ENCODE measurements at places on chromosomes 11 and 22.

GRCh38 chr11:42255906-42256305 lies 796.5 kb upstream of the LRRC4C start:
- DNase-seq, result no peak

DNA sequence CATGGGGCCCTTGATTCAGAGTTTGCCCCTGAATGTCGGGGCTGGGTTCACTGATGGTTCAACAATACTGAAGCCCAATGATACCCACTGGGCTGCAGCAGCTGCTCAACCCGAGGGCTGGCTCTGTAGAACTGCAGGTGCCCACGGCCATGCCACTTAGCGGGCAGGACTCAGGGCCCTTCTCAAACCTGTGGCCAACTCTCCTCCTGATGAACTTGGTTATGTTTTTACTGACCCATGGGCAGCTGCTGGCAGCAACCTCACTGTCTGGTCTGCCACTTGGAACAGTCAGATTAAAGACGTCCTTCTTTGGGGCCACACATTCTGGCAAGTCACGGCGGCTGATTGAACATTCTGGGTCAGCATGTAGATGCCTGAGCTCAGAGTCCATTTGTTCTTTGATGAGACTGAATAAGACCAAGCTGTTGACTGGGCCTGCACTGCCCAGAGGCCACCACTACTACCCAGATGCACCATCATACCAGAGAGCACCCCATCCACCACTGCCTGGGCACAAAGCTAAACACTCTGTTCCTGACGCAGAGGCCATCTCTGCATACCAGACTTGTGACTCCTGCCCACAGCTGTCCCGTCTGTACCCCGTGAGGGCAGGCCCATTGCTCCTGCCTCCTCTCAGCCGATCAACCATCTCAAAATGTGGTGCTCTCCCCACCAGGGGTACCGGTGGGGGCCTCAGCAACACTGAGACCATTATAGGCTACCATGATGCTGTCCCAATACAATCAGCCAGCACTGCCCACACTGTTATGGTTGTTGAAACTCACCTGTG lies 67.8 kb downstream of the SHANK2 start:
- no peak for DNase-seq

DNA sequence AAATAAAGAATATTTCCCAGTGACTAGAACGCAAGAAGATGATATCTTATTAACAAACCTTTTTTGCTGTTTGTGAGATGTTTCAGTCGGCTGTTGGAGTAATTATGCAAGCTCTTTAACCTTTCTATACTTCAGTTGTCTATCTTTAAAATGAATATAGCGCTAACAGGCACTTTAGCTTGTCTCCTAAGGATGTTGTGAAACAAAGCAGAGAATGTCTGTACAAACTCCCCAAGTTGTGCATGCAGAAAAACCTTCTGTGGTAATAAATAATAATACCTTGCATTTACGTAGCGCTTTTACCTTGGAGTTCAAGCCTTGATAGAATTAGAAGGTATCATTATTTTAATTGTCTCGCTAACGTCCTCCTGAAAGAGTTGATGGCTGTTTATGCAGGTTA lies 1.9 kb upstream of the KDM2A start:
- DNase-seq, result no peak

DNA sequence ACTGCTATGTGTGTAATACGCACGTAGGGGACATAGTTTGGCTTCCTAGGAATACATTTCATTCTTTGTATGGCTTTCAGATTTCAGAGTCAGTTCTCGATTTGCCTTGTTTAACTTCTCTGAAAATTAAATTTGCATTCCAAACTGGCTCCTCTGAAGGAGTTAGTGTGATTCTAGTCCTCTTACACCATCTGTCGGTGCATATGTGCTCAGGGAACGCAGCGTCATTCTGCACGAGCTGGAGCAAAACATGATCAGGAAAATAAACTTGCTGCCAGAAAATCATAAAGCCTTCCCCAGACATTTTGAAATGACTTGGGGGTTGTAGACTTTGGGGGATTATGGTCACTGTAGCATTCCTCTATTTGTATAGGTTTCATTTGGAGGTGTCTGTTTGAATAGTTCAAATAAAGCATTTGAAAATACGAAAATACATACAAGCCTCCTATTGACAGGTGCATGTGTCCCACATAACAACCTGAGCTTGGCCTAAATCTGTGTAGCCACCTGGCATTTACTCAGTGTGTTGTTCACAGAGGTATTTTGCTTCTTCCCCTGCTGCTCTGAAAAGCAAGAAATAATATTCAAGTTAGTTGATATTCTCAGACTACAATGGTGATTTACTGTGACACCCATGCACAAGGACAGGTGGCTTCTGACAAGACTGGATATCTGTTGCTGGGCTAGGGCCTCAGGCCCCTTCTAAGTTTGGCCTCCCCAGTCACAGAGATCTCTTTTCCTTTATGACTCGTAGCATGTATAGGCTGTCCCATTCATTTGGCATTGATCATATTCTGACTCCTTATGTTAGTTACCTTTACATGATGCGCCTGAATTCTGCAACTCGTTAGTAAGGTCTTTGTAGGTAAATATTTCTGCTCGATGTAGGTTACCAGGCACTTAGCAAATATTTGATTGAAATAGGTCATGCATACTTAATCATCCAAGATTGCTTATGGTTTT lies 81.6 kb upstream of the SORL1-AS1 start:
- no peak for DNase-seq

DNA sequence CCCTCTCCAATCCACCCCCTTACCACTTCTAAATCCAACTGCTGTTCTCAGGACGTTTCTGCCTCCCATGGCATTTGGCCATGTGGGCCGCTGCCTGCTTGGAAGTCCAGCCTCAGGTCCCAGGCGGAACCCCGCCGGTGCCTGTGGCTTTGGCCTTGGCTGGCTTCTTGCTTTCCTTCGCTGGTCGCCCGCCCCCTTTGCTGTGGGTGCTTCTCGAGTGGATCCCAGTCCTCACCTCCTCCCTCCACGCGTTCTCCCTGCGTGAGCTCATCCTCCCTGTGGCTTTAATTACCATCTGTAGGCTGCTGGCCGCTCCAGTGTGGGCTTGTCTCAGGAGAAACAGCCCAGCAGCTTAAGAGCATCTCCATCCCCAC lies 111.7 kb downstream of the NECTIN1 start:
- no peak for DNase-seq

GRCh38 chr11:6505577-6506240 lies 8.6 kb downstream of the DNHD1 start:
- no peak for DNase-seq

GRCh38 chr11:77156396-77157195 lies 28.6 kb downstream of the MYO7A start:
- DNase-seq, result no peak

- DNase-seq, result no peak
Observed at GRCh38 chr11:103661185-103661584, 375.3 kb upstream of the DDI1 start.

DNA sequence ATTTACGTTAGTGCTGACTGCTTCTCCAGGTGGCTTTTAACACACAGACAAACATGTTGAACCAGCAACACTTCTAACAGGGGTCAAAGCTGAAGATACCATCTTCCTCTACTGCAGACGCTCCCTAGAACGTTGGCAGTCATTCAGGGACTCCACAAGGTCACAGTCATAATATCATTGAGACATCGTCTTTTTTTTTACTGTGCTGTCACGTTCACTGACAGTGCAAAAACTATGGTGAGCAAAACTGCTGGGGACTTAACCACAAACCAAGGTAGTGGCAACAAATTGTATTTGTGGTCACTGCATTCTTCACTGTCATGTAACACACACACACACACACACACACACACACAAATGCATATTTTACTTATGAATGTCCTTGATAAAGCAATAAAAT lies 244.9 kb downstream of the CASP12 start:
- DNase-seq, result no peak

GRCh38 chr22:20829491-20830134 lies 29.0 kb downstream of the PI4KA start:
- DNase-seq, result no peak

GRCh38 chr11:73350908-73351636 lies 25.1 kb upstream of the RELT start:
- DNase-seq, result peak; percentile 56

DNA sequence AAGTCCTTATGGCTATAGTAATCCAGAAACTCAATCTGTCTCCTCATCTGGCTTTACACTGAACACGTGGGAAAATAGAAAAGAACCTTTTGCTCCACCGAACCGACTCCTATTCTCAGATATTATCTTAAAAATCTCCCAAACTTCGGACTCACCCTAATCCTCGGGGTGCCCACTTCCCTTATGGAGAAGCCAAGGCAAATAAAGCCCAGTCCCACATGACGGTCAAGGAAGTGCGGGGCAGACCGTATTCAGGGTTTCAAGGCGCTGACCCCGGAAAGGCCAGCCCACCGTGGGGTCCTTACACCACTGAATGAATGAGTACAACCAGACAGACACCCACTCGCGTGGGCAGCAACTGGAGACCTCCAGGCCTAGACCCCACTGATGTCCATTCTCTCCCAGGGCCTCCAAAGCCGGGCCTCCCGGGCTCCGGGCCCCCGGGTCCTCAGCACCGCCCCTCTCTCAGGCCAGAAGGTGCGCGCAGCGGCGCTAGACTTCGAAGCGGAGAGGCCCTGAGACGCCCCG lies 489 bp downstream of the NUP98 start:
- peak; percentile 61 for DNase-seq

- DNase-seq, result no peak
Observed at GRCh38 chr22:23097412-23098229, 27.3 kb downstream of the GNAZ start.

DNA sequence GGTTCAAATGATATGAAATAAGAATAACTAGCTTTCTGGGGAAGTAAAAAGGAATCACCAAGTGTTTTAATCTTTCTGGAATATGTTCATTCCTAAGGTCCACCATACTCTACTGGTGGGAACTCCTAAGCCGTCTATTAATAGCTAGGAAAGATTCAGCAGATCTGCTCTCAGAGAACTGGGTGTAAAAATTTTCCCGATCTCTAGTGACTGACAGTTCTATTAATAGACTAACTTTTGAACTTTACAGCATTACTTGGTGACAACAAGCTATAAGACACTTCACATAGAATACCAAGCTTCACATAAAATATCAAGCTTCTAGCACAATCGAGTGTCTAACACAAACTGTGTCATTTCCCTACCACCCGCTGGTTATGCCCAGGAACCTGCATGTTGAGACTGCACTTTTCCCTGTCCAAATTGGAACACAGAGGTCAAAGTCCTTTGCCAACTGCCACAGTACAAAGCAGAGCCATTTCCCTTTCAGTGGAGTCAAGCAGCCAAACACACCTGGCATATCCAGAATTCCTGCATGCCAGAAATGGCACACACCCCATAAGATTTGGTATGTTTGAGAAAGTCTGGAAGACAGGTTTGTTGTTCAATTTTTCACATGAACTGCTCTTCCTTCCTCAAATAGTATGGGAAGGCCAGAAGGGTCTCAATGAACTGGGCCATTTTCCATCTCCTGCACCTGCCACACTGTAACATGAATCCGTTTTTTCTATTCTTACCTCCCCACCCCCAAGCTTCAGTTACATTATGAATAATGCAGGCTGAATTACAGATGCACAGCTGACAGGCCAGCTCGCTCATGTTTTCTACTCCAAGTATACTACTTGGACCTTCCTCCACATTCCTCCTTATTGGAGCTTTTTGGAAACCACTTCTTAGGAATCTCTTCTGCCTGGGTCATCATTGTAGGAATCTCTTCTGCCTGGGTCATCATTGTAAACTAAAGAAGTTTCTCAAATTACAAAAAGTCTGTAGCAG lies 3.7 kb downstream of the OSBP start:
- DNase-seq, result no peak

DNA sequence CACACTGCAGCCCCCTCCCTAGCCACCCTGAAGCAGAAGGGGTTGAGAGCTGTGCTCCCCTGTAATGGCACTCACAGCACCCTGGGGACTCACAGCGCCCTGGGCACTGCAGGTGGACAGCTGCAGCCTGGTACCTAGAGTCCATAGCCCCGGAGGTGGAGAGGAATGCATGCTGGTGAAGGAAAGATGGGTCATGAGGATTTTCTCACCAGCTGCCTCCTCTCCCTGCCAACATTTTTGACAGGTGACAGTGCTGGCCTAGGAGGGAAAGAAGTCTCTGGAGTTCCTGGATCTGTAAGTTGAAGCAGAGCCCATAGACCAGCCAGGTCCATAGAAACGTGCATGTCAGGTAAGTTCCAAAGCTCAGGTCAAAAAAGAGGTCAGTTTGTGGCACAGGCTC lies 330.5 kb downstream of the TENM4 start:
- DNase-seq, result no peak

DNA sequence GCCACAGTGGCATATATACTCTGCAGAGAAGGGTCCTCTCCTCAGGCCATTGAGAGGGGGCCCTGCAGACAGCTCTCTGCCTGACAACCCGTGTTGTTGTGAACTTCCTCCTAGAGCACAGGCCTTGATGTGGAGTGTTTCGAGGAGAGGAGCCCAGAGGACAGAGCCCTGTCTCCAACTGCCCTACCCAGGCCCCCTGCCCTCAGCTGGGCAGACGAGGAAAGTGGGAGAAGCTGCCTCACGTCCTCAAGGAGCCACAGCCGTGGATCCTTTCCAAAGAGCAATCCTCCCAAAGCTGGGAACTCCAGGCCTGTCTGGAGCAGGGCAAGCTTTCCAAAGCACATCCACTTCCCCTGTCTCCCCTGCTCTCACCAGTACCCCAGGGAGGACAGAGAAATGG lies 10.7 kb downstream of the LMO1 start:
- DNase-seq, result no peak

- no peak for DNase-seq
Observed at GRCh38 chr11:45384016-45384415, 97.9 kb upstream of the SYT13 start.

DNA sequence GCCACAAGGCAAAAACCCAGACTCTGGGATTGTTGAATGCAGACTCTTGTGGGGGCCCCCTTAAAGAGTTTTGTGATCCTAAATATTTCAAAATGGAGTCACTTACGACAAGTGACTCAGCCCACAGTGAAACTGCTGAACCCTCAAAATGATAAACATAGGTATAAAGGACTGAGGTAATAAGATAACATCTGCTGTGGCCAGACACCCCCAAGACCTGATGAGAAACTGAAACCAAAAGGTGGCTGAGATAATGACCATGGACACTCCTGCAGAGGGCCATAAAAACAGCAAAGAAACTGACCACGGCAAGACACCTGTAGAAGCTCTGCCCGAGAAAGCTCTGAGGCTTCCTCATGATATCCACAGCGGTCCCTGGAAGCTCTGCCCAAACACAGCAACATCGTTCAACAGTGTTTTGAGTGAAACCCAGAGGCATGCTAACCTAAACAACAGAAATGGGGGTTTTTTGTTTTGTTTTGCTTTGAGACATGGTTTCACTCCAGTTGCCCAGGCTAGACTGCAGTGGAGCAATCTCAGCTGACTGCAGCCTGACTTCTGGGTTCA lies 1.6 kb upstream of the PLAAT4 start:
- DNase-seq, result no peak

GRCh38 chr22:24482575-24482974 lies 12.6 kb upstream of the UPB1 start:
- no peak for DNase-seq

DNA sequence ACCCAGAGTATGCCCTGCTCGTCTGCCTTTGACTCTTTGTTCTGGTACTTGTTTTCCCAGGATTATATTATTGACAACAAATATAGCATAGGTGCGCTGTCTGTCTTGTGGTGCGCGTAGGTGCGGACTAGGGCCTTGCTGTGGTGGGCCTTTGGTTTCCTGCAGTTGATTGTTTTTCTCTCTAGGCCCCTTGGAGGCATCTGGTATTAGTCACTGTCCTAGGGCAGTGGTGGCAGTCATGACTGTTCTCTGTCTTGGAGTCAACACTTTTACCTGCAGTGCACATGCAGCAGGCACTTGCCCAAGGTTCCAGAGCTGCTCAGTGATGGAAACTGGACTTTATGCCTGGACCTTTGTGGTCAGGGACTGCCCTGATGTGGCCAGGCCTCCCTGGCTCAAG lies 18.6 kb downstream of the PPP6R2 start:
- no peak for DNase-seq
